Activated CD4-positive, alpha-beta T cell treated with anti-CD3 and anti-CD28 coated beads for 4 hours (primary cell): ENCODE measurements at places on chromosomes 6 and 20.

DNA sequence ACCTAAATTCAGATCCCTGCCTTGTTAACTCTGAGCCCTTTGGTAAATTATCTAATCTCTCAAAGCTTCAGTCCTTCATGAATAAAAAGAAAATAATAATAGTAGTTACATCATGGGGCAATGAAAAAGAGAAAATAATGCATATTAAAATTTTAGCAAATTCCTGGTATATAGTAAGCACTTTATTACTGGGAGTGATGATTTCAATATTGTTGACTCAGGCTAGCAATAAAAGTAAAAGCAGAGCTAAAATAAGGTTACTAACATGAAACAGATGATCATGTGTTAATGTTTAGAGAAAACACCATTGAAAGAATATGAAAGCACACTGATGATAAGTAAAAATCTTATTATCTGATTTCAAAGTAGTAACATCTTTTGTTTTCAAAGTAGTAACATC lies 13.6 kb downstream of the GINS1 start:
- no peak for DNase-seq

DNA sequence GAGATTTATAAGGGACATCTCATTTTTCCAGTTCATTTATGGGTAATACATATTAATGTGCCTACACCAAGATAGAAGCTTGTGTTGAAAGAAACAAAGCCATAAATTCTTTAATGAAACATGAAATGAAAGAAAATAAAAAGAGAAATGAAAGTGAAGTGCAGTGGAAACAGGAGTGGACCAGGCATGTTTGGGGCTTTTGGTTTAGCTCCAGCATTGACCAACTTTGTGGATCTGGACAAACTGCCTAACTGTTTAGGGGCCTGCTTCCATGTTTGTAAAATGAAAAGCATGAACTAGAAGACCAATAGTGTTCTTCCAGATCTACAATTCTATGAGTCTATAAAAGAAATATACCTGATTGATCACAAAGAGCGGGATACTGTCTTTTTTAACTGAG lies 124.9 kb downstream of the GJA10 start:
- no peak for DNase-seq

DNA sequence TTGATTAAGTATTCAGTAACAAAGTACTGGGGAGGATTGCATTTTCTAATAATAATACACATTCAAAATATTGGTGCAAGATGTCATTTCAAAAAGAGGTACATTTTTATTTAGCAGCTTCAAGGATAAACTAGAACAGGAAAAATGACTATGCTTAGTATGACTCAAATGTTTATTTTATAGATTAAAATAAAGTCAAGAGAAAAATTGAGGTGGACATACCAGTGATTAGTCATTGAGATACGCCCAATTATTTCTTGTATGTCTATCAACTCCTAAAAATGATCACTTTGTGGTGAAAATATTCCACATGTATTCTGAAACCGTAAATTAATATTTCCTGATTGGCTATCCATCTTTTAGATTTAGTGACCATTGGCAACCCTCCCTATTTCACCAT lies 96.7 kb downstream of the PHF3 start:
- DNase-seq, result no peak

- DNase-seq, result no peak
Observed at GRCh38 chr20:58307270-58307669, 2.2 kb upstream of the RAB22A start.

DNA sequence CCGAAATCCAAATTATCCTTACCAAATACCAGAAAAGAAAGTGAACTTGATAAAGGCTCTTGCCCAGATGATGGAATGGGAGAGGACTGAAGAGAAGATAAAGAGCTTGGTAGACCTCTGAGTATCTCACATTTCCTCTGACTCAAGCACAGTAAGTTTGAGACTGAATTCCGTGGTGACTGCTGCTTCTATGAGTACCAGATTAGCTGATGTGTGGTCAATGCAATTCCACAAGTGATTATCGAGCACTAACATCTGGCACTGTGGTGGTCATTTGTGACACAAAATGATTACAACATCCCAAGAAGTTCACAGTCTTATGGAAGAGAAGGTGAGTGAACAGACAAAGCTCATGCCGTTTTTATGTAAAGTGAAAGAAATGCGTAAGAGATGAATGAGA lies 2.6 kb upstream of the RPS6KA2 start:
- no peak for DNase-seq

DNA sequence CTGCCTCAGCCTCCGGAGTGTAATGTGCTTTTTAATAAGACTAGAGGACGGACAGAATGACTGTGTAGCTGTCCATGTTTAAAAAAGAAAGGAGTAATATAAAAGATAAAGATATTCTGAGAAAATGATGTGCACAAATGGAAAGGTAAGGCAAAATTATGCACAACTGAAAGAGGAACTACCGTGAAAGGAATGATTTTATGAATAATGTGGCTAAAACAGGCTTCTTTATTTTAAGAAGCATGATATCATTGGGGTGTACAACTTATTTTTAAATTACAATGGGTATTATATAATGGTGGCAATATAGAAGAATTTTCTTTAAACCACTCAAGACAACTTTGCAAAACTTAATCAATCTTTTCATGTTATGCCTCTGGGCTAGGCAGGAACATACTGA lies 78.1 kb downstream of the FIG4 start:
- no peak for DNase-seq

DNA sequence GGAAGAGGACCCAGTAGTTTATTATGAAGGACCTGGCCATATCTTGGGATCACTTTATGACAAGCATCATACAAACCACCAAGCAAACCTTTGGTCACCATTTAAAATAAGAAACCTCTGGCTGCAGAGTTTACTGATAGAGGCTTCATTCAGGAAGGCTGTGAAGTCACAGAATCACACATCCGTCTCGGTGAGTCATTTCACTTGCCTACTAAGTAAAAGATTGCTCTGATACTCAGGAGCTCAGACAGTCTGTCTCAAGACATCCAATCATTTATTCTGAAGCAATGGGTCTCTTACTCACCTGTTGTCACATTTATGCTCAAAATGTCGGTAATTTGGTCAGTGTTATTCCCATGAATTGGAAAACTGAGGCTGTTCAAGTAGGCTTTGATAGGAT lies 33.7 kb downstream of the ADGRF5 start:
- DNase-seq, result no peak

- no peak for DNase-seq
Observed at GRCh38 chr6:100915876-100916275, 34.7 kb upstream of the ASCC3 start.

- DNase-seq, result no peak
Observed at GRCh38 chr6:140566781-140567277, 1192.4 kb upstream of the CITED2 start.

DNA sequence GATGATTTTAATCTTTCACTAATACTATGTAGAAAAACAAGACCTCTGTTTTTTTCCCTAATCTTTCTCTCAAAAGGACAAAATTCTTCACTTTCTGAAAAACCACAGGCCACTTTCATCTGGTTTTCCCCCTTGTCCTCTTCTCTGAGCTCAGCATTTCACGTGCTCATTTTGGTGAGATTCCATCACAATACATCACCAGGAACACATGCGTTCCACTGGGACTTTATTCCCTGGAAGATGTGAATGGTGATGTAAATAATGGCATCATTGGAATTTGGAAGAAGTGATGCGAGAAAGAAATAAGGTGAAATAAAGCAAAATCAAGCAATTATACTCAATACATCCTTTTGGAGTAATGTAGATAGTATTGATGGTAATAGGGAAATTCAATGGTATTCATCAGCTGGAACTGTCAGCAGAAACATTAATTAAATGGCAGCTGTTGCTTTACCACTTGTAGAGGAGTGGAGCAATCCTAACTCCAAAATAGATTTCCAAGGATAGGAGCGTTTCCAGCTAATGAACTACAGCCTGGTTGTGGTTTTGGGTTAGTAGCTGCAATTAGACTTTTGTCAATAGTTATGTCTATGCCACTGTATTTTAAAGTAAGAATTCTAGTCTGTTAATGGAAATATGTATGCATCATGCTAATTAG lies 11.5 kb downstream of the FILIP1 start:
- DNase-seq, result no peak

DNA sequence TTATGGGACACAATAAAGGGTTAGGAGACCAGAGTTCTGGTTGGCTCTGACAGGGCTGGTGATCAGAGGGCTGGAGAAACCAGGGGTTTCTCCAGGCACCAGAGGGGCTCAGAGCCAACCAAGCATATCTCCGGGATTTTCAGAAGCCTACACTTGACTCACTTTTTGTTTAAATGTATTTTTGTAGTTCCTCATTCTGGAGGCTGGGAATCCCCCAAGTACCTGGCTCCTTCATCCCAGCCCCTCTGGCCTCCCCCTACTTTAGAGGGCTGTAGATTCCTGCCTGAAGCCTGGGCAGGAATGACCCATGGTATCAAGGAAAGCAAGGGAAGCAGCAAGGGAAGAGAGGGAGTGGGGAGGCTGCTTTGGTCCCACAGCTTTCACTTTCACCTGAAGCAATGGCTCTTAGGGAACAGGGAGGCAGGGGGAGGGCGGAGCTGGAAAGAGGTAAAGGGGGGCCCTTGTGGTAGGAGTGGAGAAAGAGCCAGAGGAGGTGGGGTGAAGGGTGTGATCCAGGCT lies 973 bp downstream of the CD40 start:
- no peak for DNase-seq

GRCh38 chr6:115617031-115617430 lies 443.7 kb downstream of the FRK start:
- DNase-seq, result no peak

GRCh38 chr6:105326833-105327770 lies 75.8 kb downstream of the PREP start:
- DNase-seq, result no peak

- DNase-seq, result no peak
Observed at GRCh38 chr20:41366546-41367392, at the start of gene EMILIN3. Gene EMILIN3, minus strand, starts transcription at chr20:41366818. Its CDS starts 184 bp downstream, at chr20:41366634.

- no peak for DNase-seq
Observed at GRCh38 chr6:45772886-45773495, 242.7 kb downstream of the CLIC5 start.

GRCh38 chr6:32244270-32244669 lies 20.4 kb upstream of the NOTCH4 start:
- no peak for DNase-seq

DNA sequence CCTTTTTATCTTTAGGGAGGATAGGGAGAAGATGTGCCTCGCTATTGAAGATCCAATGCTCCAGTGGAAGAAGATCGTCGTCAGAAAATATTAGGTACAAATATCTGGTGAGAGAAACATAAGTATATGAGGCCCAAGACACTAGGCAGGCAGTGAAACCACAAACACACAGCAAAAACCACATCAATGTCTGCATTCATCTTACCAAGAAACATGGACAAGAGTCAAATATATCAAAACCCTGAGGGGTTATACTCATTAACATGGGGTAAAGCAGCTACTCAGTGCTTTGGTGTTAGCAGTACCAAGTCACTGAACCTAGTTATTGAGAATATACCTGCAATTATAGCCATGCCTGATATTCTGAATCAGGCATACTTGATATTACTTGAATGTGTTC lies 101.4 kb upstream of the FAM184A start:
- DNase-seq, result no peak

DNA sequence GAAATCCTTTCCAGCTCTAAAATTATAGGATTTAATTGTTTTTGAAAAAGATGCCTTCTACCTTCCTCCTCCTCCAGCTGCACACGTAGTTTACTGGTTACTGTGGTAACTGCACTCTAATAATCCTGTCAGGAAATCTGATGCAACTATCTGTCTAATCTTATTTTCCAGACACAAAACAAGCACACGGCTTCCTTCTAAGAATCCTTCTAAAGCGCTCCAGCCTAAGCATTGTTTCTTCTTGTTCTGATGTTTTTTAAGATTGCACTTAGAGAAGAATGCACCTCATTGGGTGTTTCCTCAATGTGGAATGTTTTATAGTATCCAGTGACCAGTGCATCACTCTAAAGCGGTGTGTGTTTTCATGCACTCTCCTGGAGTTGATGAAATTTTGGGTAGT lies 63.6 kb downstream of the CARMIL1 start:
- no peak for DNase-seq

GRCh38 chr6:24797596-24798216 lies 1.0 kb downstream of the ARMH2 start:
- DNase-seq, result no peak

GRCh38 chr20:14334306-14334930 lies 3.0 kb downstream of the FLRT3 start:
- DNase-seq, result no peak

- DNase-seq, result no peak
Observed at GRCh38 chr6:14738933-14739332, 506.9 kb upstream of the JARID2 start.

DNA sequence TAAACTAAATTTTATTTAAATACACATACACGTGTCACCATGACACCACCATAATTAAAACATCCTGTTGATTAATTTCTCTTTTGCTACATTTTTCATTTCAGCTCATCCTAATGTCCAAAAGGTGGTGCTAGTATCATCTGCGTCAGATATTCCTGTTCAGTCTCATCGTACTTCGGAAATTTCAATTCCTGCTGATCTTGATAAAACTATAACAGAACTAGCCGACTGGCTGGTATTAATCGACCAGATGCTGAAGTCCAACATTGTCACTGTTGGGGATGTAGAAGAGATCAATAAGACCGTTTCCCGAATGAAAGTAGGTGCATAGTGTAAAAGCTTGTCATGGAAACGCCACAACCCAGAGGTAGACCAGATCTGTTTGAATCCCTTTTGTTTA lies 263.4 kb downstream of the UTRN start:
- no peak for DNase-seq

GRCh38 chr20:48720256-48720985 lies 107.4 kb downstream of the PREX1 start:
- DNase-seq, result no peak

DNA sequence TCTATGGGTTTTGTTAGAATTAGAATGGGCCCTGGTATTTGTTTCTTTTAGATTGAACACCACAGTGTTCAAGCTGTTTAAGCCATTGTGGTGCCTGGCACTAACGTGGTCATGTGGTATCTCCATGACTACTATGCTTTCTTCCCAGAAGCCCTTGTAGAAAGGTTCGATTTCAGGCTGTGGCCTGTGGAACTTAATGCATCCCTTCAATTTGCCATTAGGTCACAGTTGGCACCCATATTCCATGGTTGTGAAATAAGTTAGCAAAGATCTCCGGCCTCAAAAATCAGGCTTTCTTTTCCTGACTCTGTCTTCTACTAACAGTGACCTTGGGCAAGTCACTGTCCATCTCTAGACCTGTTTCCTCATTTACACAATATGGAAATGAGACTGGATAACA lies 31.3 kb upstream of the AAR2 start:
- DNase-seq, result no peak

DNA sequence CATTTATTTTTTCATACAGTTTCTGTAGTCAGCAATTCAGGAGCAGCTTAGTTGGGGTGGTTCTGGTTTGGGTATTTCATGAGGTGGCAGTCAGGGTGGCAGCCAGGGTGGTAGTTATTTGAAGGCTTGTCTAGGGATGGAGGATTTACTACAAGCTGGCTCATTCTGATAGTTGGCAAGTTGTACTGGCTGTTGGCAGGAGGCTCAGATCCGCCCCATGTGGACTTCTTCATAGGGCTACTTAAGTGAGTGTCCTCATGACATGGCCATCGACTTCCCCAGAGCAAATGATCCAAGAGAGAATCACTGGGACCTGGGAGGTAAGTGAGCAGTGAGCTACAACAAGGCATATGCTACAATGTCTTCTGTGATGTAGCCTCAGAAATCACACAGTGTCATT lies 22.4 kb upstream of the CDKAL1 start:
- DNase-seq, result no peak
